Activated T-helper 2 cell treated with anti-CD3 and anti-CD28 coated beads, Interferon-gamma antibody, Interleukin-2, Interleukin-4, amounts not matched to agents 10 μg/mL and 5 μg/mL and 100 μg/mL, durations not matched to agents 14 hours and 24 hours and 36 hours (primary cell): ENCODE measurements at places on chromosomes 6 and 20.

DNA sequence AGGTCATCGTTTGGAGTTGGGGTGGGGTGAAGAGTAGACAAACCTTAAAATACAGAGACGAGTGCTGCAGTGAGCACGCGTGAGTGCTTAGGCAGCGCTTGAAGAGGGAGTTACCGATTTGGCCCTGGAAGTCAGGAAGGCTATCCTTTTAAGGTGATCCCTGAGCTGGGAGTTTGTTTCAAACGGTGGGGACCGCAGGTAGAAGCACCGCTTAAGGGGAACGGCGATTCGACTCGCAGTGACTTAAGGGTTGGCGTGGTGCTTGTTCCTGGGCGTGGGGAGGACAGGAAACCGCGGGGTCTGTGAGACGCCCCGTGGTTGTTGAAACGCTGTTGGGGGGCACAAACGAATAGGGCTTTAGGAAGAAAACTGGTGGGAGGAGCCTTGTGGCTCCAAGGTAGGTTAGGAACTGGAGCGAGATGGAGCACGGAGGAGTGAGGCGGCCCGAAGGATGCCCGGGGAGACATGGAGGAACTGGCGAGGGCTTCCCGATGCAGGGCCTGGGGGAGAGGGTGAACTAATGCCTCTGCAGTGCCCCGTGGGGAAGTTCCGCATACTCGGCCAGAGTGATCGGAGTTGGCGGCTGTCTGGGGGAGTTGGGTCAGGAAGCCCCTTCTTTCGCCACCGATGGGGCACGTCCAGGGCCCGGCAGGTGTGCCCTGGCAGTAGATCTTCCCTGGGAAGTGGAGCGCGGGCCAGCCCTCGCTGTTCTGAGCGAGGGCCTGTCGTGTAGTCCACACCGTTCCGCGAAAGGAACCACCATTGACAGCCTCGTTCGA, 1.3 kb upstream of the CDYL start:
- no peak for DNase-seq

DNA sequence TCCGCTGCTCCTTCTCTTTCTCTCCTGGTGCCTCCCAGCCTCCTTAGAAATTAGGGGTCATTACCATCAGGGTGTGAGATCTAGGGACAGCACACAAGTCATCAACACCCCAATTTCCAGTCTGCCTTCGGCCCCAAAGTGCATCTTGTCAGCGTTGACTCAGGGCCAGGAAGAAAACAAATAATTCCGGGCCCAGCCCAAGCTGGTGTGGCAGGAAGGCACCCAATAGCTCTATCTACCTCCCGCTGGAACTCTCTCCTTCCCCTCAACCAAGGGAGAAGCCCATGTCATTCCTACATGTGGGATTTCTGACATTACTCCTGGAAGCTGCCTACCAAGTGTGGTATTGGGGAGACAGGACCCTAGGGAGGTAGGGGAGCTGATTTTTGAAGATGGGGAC, 11.5 kb upstream of the C6orf132 start:
- no peak for DNase-seq

DNA sequence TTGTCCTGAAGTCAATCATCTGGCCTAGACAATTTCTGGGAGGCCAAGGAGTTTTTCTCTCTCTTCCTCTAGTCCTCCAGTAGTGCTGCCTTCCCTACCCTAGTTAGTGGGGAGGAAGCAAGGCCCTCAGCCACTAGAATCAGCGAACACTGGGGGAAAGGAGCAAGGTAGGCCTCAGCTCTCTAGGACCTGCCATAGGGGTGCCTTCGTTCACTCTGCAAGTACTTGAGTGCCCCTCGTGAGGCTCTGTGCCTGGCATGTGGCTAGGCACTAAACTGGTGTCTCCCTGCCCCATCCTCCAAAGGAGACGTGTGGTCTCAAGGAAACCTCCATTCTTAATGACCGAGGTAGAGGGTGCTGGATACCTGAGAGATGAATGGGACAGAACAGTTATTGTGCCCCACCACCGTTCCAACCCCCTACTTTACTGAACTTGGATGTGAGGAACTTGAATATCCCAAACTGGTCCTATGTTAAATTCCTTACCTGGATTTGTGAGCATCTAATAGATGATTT, 1.1 kb downstream of the DEF6 start:
- no peak for DNase-seq

- DNase-seq: no peak
These were observed 126.3 kb downstream of the C6orf118 start for GRCh38 chr6:165183071-165183470.

- no peak for DNase-seq
These were observed 94.9 kb downstream of the JARID2 start for GRCh38 chr6:15340775-15341174.

GRCh38 chr6:34540222-34540621, 15.9 kb downstream of the SPDEF start:
- no peak for DNase-seq

DNA sequence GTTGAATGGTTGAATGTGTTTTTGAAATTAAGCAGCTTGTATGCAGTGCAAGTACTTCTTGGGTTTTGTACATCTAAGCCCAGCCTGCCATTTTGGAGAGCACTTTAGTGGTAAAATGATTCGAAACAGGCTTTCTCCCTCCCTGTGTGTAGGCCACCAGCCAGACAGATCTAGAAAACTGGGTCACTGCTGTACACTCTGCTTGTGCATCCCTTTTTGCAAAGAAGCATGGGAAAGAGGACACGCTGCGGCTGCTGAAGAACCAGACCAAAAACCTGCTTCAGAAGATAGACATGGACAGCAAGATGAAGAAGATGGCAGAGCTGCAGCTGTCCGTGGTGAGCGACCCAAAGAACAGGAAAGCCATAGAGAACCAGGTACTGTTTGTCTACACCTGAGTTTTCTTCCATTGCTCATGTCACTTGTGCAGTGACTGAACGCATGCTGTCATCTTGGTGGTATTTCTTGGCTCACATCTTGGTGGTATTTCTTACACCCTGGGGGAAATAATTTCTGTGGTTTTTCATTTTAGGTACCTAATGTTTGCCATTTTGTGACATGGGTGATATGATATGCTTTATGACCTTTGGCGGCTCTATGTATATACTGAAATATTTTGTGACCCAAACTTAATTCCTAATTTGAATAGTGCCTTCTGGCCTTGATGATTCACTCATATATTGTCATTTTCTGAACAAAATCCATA, 115.7 kb upstream of the CLDN20 start:
- no peak for DNase-seq

- DNase-seq: no peak
These were observed 25.7 kb downstream of the PRPH2 start for GRCh38 chr6:42696526-42697267.

- no peak for DNase-seq
These were observed 28.6 kb upstream of the ENPP5 start for GRCh38 chr6:46199387-46199786.

DNA sequence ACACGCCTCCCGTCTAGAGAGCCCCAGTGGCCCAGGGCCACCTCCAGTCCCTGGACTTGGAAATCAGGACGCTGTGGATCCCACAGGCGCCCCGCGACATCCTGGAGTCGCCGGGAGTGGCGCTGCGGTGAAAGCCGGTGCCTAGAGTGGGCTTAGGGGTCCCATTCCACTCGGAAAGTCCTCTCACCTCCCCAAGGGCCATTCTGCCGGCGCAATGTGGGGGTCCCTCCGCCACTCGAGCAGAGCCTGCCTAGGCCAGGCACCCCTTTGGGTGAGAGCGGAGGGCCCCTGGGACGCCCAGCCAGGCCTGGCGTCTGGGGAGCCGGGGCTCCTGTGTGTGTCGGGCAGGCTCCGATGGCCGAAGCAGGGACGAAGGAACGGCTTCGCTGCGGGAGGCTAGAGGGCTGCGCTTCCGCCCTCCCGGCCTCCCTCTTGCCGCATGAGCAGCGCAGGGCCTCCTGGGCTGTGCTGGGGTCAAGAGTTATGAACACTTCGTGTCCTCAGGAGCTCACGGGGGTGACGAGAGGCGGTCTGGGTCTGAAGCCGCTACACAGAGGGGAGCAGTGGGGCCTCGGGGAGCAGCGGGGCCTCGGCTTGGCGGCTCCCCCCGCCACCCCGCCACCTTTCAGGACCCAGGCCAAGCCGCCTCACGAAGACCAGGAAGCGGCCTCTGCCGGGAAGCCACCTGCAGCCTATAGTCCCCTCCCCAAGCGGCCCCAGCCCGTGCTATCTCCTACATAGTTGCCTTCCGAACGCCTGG, 13.6 kb downstream of the POU3F2 start:
- no peak for DNase-seq

- DNase-seq: no peak
These were observed 4.7 kb downstream of the SLC16A10 start for GRCh38 chr6:111091987-111092386.

DNA sequence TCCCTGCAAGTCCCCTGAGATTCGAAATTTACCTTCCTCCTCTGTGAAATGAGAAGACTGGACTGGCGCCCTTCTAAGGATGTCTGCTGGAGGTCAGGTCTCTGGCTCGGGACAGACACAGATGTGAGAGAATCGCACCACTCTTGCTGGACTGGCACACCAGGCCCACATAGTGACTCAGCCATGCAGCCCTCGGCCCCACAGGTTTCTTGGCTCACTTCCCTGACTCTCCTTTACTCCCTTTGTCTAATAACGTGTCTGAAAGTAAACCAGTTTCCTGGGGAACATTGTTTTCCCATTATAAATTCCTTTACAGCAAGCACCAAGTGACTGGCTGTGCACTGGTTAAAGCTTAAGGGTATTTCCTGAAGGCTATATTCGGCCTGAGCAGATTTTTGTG, 106.7 kb upstream of the PLEKHG1 start:
- DNase-seq: no peak

DNA sequence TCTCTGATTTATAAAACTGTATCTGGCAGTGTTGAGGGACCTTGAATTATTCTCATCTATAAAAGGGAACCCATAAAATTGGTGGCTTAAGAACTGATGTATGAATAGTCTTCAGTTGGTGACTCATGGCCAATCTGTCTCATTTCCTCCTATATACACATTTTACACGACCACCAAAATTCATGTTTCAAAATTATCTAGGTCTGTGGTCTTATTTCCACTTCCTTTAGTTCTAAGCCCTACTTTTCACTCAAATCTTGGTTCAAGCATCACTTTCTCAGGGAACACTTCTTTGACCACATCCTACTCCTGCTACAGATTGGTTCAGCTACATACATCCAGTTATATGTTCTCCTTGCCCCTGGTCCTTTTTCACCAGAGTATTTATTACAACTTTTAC, 18.6 kb upstream of the ENPP1 start:
- no peak for DNase-seq

DNA sequence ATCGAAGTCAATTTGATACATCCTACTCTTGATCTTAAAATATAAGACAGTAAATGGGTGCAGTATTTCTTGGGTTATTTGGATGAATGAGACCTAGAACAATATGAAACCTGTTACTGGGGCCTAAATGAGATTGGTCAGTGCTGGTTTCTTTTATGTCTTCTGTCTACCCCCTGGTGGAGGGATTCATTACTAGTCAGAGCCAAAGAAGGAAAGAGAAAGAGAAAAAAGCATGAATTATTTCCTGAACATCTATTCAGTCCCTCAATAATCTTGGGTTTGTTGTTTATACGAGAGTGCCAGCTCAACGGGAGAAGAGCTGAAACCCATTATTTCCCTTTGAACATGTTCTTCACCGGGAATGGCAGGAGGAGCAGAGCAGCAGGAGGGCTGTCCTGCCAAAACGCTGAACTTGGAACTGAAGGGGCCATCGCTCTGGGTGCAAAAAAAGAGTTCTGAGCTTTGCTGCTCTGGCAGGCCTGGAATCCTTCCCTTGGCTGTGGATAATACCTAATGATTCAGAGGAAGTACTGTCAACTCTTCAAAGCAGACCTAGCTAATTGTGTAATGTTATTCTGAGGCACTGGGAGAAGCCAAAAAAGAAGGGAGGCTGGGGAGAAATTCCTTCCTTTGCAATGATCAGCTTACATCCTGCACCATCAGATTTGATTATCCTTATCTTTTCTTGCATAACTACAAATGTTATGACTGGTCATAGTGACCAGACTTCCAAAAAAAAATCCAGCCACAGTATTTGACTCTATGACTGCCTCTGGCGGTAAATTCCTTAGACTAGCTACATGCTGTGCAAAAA, 72.0 kb downstream of the BLOC1S5 start:
- DNase-seq: no peak

GRCh38 chr20:6909608-6910007, 142.1 kb downstream of the BMP2 start:
- DNase-seq: no peak

- no peak for DNase-seq
These were observed 17.0 kb downstream of the RNF217 start for GRCh38 chr6:124979294-124979678.

DNA sequence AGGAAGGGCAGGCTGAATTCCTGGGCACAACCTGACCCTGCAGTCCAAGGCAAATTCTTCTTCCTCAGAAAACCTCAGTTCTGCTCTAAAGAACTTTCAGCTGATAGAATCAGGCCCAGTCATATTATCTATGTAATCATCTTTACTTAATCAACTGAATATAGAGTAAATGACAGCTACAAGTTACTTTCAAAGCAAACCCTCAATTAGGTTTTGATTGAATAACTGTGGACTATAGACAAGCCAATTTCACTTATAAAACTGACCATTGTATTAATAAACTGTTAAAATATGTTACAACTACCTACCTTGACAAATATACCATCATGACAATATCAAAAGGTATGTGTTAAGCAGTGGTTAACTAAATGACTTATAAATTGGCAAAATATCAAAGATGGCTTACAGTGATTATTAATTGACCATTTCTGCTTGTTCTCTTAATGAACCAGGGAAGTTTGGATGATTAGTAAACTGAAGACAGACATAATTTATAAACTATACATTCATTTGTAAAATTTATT, 46.1 kb upstream of the ADGRF5 start:
- no peak for DNase-seq

GRCh38 chr6:97322811-97323210, 39.8 kb upstream of the MMS22L start:
- DNase-seq: no peak

DNA sequence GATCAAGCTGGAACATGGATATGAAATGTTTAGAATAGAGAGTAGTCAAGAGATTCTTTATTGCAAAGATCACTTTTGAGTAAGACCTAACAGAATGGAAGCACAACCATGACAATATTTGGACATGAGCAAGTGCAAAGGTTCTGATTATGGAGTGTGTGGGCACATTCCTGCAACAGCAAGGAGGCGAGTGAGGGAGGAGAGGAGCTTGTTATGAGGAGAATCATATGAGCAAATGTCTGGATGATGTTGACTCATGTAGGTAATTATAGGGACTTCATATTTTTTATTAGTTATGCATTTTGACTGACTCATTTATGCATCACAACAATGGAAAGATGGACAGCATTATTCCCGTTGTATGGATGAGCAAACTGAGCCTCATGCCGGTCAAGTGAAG, 100.8 kb upstream of the SLC35B3 start:
- no peak for DNase-seq

DNA sequence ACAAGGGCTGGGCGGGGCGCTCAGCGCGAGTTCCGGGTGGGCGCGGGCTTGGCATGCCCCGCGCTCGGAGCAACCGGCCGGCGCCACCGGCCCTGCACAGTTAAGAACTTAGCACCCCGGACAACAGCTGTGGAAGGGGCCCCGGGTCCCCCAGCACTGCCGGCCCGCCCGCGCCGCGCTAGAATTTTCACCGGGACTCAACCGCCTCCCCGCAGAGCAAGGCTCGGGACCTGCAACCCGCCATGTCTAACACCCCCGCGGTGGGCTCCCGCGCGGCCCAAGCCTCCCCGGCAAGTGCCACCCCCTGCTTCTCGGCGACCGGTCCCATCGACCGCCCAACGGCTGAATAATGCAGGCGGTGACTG, 5.2 kb upstream of the PSMG4 start:
- DNase-seq: no peak
